Daoy (cell line): ENCODE measurements at places on chromosomes 5 and 9.
A peak's percentile ranks its signal among the peaks of the same experiment; 100 is the strongest.

- no peak for DNase-seq
Measured at GRCh38 chr5:172229904-172230303, 35.9 kb downstream of the EFCAB9 start.

DNA sequence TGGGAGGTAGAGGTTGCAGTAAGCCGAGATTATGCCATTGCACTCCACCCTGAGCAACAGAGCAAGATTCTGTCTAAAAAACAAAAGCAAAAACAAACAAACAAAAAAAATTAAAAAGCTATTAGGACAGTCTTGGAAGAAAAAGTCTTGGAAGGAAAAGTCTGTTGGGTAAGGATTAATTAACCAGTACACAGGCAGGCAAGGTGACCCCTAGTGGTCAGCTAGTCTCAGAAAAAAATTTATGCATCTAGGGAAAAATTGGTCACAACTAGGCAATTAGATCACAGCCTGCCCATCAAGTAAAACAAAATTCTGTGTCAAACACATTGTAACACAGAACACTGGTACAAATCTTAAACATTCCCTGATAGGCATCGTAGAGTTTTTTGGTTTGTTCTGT is 6.7 kb upstream of the ANKRD18B start:
- peak; percentile 55 for DNase-seq

DNA sequence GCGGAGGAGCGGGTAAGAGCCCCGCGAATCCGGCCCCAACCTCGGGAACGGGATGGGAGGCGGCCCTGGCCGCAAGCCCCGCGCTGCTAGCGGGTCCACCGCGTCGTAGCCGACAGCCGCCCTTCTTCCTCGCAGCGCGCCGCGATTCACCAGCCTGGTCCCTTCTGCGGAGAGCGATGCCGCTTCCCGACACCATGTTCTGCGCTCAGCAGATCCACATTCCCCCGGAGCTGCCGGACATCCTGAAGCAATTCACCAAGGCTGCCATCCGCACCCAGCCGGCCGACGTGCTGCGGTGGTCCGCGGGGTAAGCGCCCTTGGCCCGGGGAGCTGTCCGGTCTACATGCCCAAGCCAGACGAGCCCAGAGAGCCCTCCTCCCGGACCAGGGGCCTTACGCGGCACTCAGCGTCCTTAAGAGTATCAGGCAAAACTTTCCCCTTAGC is 335 bp downstream of the ROPN1L start:
- DNase-seq, result no peak

GRCh38 chr9:21443849-21444625 is 3.8 kb downstream of the IFNA1 start:
- no peak for DNase-seq

DNA sequence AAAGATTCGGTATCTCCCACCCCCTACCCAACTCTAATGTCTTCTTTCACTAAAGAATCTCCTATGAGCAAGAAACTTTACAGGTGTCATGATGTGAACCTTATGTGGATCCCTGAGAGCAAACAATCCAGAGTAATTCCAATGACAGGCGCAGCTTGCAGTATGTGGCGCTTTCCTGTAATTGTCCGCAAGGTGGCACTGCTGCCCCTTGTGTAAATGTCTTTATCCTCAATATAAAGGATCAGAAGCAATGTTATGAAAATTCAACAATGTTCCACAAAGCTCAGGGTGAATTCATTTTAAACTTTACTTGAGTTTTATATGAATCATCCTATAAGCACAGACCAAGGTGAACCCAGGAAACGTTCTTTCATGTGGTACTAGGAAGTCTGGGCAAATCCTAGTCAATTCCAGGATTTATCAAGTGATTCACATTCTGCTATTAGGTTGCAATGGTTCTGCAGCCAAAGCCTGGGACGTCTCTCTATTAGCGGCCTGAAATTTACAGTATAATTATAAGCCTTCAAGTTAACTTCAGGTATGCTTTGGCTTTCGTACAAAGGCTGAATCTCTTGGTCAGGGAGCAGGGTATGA is 113.7 kb downstream of the TRPM6 start:
- DNase-seq, result peak; percentile 75
